ENCODE measurements at places on chromosomes 5 and 9.

DNA sequence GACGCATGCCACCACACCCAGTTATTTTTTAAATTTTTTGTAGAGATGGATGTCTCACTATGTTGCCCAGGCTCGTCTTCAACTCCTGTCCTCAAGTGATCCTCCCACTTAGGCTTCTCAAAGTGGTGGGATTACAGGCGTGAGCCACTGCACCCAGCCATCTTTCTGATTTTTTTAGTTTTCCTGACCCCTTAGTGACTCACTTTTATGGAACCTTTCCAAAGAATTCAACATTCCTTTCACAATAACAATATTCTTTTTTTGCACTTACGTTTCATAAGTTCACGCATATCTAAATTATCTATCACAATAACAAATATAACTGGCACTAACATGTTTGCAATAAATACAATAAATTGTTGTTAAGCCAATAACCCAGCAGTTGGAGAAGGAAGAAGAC, 8.5 kb downstream of the ELOVL7 start:
- no peak for DNase-seq

DNA sequence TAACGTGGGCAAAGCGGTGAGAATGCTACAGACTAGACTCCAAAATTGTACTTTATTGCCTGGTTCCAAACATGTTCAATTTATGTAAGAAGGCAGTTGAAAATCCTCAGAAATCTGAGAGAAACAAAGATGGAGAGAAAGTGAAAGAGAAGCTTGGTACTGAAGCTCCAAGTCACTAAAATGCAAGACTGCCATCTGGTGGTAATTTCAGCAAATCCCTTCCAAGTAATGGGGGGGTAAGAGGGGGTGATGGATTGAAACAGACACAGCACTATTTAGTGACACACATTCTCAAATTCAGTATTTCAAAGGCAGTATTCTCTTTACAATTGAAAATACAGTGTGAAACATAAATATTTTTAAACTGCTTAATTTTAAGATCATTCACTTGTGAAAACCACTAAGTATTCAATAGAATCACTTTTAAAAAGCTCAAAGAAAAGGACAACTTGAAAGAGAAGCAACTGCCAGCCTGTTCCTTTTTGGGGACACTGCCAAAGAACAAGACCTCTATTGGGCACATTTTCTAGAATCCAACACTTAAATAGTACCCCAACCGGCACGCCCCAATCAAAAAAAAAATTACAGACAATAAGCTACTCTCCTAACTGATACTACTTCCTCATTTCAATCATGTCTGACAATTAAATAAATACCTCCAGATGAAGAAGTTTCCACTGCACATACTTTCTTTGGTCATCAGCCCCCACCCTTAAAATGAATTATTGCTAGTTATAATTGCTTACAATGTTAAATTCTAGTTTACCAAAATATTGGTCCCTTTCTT, 131.5 kb downstream of the AGTPBP1 start:
- DNase-seq: peak; percentile 71

DNA sequence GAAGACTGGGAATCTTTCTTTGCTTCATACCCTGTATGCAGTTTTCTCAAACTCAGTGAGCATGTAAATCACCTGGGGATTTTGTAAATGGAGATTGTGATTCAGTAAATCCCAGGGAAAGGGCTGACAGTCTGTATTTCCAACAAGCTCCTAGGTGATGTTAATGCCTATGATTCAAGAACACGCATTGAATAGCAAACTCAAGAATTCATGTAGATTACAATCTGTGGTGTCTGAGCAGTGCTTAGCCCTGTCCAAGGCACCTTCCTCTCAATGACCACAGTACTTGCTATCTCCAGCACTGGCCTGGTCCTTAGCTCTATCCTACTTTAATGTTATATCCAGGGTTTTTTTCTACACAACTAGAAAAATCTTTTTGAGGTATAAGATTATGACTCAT, 721.4 kb upstream of the MEF2C start:
- no peak for DNase-seq

GRCh38 chr5:132662004-132662401, 4.0 kb downstream of the IL13 start:
- no peak for DNase-seq

- DNase-seq: no peak
Observed at GRCh38 chr5:14851050-14851419, 20.5 kb downstream of the ANKH start.

DNA sequence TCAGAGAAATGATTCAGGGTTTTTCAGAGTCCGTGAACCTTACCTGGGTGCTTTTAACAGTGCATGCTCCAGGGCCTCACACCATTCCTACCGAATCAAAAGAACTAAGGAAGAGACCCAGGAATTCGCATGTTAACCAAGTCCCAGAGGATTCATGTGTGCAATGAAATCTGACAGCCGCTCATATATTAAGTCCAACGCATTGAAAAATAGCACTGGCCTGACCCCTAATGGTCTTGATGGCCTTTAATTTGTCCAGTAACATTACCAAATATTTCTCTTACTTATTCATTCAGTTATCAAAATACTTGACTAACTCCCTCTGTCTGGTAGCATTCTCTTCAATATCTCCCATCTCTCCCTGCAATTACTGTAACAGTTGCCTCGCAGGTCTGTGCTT, 55.0 kb upstream of the MARCHF11 start:
- no peak for DNase-seq

- DNase-seq: no peak
Observed at GRCh38 chr9:118829334-118829733, 539.9 kb downstream of the BRINP1 start.

- no peak for DNase-seq
Observed at GRCh38 chr5:147417135-147417813, 92.6 kb downstream of the DPYSL3 start.

DNA sequence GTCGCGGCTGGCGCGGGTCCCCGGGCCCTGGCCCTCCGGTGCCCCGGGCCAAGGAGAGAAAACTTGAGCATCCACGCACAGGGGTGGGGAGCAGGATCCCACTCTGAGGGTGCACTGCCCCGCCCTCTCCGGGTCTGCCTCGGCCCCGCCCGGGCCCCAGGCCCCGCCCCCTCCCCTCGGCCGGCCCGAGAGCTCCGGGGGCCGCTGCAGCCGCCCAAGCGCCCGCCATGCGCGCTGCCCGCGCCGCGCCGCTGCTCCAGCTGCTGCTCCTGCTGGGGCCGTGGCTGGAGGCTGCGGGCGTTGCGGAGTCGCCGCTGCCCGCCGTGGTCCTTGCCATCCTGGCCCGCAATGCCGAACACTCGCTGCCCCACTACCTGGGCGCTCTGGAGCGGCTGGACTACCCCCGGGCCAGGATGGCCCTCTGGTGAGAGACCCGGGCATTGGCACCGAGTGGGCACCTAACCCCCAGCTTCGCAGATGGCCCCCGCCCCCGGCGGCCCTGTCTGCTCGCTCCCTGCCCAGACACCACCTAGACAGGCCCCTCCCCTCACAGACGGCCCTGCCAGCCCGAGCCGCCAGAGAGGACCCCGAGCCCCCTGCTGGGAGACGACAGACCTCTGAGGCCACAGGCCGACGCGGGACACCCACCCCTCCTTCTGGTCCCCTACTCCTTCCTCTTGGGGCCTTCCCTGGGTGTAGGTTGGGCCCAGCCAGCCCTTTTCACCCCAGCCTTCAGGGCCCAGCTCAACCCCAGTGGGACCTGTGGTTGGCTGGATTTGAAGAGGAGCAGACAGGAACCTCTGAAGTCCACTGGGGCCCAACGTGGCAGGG, at the start of gene CERCAM:
Gene CERCAM, plus strand, starts transcription at position 207 of the 831 bp plus-strand sequence. Its CDS starts 21 bp downstream, at position 228.
- peak; percentile 32 for DNase-seq

DNA sequence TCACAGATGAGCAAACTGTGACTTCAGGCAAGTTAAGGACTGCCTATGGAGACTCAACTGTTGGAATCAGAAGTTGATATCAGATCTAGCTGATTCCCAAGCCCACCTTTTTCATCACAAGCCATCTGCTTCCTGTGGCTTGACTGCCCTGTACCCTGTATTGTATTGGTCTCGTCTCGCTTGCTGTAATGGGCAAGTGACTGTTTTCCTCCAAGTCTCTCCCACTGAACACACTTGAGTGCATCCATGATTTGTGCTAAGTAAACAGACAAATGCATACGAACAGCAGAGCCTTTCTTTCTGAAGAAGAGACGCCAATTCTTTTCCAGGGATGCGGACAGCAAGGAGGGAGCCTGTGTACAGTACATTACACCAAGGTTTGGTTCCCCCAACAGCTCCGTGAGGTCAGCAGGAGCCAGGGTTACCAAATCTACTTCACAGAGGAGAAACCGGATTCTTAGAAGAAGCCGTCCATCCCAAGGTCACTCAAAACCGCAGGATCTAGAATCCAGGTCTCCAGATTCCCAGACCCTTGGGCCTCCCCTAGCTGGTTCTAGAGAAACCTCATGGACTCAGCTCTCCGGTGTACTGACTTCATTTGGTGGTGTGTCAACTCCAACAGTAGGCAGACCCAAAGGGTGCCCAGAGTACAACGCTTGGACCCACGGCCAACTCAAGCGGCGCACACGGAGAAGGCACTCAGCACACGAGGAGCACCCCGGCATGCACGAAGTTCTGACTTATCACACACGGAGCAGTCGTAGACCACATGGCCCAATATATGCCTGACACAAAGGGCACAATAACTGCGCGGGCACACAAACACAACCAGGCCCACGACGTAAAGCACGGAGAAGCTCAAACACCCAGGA, 1.1 kb downstream of the BAG1 start:
- DNase-seq: peak; percentile 14

DNA sequence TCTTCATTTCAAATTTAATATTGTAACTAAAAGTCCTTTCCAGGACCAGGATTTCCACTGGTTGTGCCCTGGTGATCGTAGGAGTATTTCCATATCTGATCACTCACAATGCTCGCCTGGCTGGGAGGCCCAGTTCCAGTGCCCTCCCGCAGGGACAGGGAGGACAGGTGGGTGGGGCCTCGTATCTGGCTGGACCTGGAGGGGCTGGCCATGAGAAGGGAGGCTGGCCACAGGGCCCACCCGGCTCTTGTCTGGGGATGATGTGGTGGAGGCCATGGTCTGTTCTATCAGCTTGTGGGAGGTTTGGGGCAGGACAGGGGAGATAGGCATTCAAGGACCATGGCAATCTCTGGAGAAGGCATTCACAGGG, 286.4 kb downstream of the GADD45G start:
- no peak for DNase-seq

DNA sequence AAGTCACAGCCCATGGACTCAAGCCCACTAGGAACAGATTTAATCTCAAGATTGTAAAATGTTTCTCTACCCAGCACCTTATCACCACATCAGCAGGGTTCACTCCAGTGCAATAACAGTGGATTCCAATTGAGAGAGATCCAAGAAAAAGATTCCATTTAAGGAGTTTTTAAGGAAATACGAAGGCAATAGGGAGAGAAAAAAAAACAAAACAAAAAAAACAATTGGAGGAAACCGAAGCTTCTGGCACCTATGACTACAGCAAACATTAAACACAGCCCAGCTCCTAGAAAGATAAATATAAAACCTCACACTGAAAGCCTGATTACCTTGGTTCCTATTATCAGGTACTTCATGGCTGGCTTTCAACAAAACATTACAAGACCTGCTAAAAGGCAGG, 192.7 kb downstream of the DAB2IP start:
- DNase-seq: no peak

All from CD4-positive, alpha-beta T cell treated with Interleukin-2 at 100 ng/mL for 4 hours (primary cell).